Chondrocyte (in vitro differentiated cells): ENCODE measurements at places on chromosomes 6 and 20. TPM values are rescaled to one million over a fixed set of nuclear protein-coding genes. Genes with fewer than 3 reads are reported as not detected.
A peak's percentile ranks its signal among the peaks of the same experiment; 100 is the strongest.

GRCh38 chr6:27940766-27941165 is 16.3 kb upstream of the OR2B6 start:
- no peaks in the 10 kb centered on the region for H3K36me3 ChIP-seq
- H3K4me3 ChIP-seq, result no peak overlapping the region
- H3K27me3 ChIP-seq, result peaks cover 21% of the 10 kb centered on the region
- no peak for DNase-seq
- H3K4me1 ChIP-seq, result no peaks in the 10 kb centered on the region

Gene GJA10
- not detected in 3 replicates for total RNA-seq

DNA sequence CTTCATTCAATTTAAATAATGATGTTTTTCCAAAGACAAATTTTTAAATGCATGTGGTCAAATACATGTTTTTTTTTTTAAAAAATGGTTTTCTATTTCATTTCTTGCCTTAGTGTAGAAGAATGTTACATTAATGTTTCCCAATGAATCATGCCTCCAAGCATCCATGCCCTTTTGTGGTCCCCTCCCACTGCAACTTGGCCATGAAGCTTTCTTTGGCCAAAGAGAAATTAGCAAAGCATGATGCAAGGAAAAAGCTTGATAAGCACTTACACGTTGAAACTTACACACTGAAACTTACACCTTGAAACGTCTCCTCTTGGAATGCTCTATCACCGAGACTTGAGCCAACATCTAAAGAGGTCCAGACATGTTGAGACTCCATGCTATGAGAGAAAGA is 93.0 kb upstream of the ELOVL5 start:
- H3K4me1 ChIP-seq, result peaks cover 49% of the 10 kb centered on the region
- peak overlapping the region; percentile 72 for H3K27ac ChIP-seq
- DNase-seq, result no peak
- H3K27me3 ChIP-seq, result no peaks in the 10 kb centered on the region
- H3K4me3 ChIP-seq, result no peak overlapping the region

DNA sequence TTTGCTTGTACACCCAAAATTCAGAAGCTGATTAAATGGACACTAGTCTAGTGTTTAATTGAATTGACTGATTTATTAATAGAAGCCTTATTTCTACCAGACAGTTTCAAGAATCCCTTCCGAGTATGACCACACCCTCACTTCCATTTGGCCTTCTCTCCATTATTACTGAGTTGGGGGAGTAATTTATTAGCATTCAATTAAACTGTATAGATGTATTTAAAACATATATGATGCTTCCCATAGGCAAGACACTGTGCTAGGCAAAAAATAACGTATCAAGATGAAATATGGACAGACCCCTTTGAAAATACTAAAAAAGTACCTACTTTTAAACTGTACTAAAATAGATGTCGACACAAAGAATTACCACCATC is 112.9 kb upstream of the PHACTR1 start:
- H3K4me1 ChIP-seq, result peaks cover 55% of the 10 kb centered on the region
- no peak for DNase-seq
- no peak overlapping the region for H3K27ac ChIP-seq

GRCh38 chr6:156827382-156827781 is 50.2 kb downstream of the ARID1B start:
- peak overlapping the region; percentile 86 for H3K27ac ChIP-seq
- no peaks in the 10 kb centered on the region for H3K36me3 ChIP-seq
- no peak for DNase-seq
- H3K27me3 ChIP-seq, result no peaks in the 10 kb centered on the region
- no peak overlapping the region for H3K4me3 ChIP-seq

DNA sequence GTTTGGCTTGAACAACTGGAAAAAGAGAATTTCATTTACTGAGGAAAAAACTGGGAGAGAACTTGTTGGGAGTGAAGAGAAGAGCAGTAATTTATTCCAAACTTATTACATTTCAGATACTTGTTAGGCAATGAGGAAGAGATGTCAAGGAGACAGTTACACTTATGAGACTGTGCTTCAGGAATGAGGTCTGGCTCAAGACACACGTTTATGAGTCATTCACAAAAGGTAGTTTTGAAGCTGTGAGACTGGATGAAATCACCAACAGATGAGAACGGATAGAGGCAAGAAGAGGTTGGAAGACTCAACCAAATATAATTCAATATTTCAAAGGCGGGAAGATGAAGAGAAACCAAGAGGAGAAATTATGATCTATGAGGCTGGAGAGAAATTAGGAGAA is 70.6 kb upstream of the DEFB112 start:
- no peak overlapping the region for H3K27ac ChIP-seq
- peaks cover 28% of the 10 kb centered on the region for H3K27me3 ChIP-seq

GRCh38 chr6:153058291-153058690 is 55.8 kb upstream of the MTRF1L start:
- no peaks in the 10 kb centered on the region for H3K4me1 ChIP-seq
- H3K27ac ChIP-seq, result no peak overlapping the region
- no peak for DNase-seq

DNA sequence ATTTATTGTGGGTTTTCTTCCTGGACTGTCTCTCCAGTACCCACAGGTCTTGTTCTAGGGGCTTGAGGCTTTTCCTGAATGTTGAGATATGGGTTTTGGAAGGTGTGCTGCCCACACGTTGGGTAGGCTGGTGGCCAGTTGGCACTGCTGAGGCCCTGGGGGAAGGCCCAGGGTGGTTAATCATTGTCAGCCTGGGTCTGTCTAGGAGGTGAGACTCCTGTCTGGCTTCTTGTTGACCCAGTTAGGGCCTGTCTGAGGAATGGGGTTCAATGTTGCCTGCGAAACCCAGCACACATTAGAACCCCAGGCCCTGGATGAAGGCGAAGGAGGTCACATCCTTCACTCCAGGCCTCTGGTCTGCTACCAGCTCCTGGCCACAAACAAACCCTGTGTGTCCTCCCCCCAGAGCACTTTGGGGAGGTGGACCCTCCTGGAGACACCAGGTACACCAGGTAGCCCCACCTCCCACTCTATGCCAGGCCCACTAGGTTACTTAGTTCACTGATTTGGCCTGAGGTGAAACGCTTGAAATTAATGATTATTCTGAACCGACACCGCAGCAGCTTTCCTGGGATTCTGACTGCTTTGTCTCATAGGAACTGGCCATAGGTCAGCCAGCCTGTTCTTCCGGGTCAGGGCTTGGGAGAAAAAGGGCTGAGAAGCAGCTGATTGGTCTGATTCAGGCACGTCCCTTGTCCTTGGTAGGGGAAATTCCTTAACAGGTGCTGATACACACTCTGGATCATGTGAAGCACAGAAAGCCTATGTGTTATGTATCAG is 15.2 kb downstream of the DNMT3B start:
- H3K4me1 ChIP-seq, result peaks cover 28% of the 10 kb centered on the region
- H3K27me3 ChIP-seq, result no peaks in the 10 kb centered on the region
- peak overlapping the region; percentile 86 for H3K27ac ChIP-seq
- H3K36me3 ChIP-seq, result peaks cover 2% of the 10 kb centered on the region

DNA sequence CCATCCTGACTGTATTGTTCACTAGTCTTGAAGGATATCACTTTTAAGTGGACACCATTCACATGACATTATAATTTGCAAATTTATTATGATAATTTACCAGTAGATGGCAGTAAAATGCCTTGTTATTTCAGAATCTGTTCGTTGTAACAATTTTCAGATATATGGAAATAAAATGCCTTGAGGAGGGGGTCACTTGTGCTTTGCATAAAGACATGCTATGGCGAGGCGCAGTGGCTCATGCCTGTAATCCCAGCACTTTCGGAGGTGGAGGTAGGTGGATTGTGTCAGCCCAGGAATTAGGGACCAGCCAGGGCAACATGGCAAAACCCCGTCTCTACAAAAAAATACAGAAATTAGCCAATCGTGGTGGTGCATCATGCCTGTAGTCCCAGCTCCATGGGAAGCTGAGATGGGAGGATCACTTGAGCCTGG is 9.0 kb upstream of the NCOA6 start:
- H3K36me3 ChIP-seq, result no peaks in the 10 kb centered on the region
- peaks cover 4% of the 10 kb centered on the region for H3K4me1 ChIP-seq
- no peak overlapping the region for H3K27ac ChIP-seq
- no peak overlapping the region for H3K4me3 ChIP-seq

DNA sequence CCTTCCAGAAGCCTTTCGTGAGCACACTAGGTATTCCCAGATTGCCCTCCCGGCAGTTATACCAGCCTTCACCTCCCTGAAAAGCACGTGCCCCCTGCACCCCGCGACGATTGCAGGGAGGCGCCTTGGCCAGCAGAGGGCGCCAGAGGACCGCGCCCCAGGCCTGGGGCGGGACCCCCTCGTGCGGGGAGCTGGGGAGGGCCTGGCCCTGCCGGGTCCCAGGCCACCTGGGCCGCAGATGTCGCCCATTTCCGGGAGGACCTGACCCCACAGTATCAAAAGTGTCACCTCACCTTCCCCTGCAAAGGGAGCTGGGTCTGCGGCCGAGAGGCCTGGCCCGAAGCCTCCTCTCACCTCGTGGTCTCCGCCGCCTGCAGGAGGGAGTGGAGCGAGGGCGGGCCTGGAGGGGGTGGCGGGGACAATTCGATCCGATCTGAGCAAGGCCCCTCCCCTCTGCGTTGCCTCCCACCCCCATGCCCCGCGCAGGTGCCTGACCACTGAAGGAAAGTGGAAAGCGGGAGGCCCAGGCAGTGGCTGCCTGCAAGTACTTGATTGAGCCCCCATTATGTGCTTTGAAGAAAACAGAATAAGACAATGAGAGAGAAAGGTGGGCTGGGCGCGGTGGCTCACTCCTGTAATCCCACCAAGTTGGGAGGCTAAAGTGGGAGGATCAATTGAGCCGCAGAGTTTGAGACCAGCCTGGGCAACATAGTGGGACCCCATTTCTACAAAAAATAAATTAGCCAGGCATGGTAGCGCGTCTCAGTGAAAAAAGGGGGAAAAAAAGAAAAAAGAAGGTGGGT is 3.5 kb upstream of the SNAI1 start:
- no peak overlapping the region for H3K27ac ChIP-seq

Gene ENPP1
- total RNA-seq, result 8.1 to 23.6 TPM (median 8.6 TPM) in 3 replicates

GRCh38 chr6:107330168-107330567 is 129.2 kb downstream of the PDSS2 start:
- H3K27ac ChIP-seq, result no peak overlapping the region
- H3K4me3 ChIP-seq, result no peak overlapping the region
- no peaks in the 10 kb centered on the region for H3K36me3 ChIP-seq
- DNase-seq, result no peak

DNA sequence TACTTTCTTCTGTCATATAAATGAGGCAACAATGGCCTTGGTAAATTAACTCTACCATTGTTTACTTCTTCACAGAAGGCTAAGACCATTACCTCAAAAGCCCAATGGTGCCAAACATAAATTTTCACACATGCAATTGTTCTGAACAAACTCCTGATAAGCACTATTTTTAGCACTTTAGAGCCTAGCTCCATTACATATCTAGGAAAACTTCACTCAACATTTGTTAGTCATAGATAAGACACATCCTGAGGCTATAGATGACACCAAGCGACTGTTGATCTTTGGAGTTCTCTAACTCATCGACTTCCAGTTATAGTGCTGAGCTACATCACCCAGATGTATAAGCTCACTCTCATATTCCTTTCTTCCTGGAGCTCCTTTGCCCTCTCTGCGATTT is 245.9 kb downstream of the EYS start:
- no peak for DNase-seq
- no peaks in the 10 kb centered on the region for H3K36me3 ChIP-seq
- no peak overlapping the region for H3K4me3 ChIP-seq
- H3K27me3 ChIP-seq, result no peaks in the 10 kb centered on the region

- H3K4me3 ChIP-seq, result no peak overlapping the region
- H3K36me3 ChIP-seq, result peaks cover 2% of the 10 kb centered on the region
- H3K27ac ChIP-seq, result no peak overlapping the region
- no peak for DNase-seq
- peaks cover 91% of the 10 kb centered on the region for H3K27me3 ChIP-seq
Observed at GRCh38 chr6:133892813-133893691, 4.1 kb downstream of the TCF21 start.

DNA sequence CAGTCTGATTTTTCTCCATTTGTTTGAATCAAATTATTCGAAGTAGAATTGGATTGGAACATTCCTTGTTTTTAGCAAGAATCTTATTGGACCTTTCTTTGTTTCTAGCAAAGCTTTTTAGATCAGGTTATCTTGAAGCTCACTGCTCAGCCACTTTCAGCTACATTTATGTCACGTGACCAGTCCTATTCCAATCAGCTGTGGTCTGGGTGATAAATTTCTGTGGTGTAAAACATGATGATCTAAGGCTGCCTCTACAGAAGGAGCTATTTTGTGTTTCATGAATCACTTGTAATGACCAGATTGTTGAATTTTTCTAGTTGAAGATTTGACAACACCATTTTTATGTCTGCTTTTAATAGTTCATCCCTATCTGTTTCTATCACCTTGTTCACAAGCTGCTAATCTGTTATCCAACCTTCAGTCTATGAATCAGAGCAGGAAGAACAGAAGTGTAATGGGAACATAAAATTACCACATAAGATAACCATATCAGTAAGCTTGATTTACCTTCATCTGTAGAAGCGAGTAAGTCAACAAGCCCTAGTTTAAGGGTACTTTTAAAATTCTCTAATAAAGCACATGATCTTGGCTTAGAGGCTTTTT is 101.0 kb upstream of the MAP3K7 start:
- peaks cover 12% of the 10 kb centered on the region for H3K27me3 ChIP-seq
- H3K4me3 ChIP-seq, result no peak overlapping the region
- H3K27ac ChIP-seq, result no peak overlapping the region
- H3K36me3 ChIP-seq, result no peaks in the 10 kb centered on the region
- DNase-seq, result no peak

Gene GABRR2
- 0.57 to 1.4 TPM (median 0.72 TPM) in 3 replicates for total RNA-seq

- no peak overlapping the region for H3K27ac ChIP-seq
- DNase-seq, result no peak
- no peaks in the 10 kb centered on the region for H3K4me1 ChIP-seq
- H3K4me3 ChIP-seq, result no peak overlapping the region
Observed at GRCh38 chr20:60116128-60116909, 158.1 kb downstream of the CDH26 start.

Gene THEMIS
- total RNA-seq, result not detected in 3 replicates

- peak overlapping the region; percentile 50 for H3K27ac ChIP-seq
- no peak overlapping the region for H3K4me3 ChIP-seq
- no peaks in the 10 kb centered on the region for H3K27me3 ChIP-seq
- peaks cover 40% of the 10 kb centered on the region for H3K4me1 ChIP-seq
- H3K36me3 ChIP-seq, result no peaks in the 10 kb centered on the region
Observed at GRCh38 chr6:14703586-14703985, 542.3 kb upstream of the JARID2 start.
